ENCODE measurements at places on chromosomes 5 and 9. TPM values are rescaled to one million over a fixed set of nuclear protein-coding genes. Genes with fewer than 3 reads are reported as not detected.
A peak's percentile ranks its signal among the peaks of the same experiment; 100 is the strongest.

GRCh38 chr9:122309861-122310260 is 45.2 kb downstream of the MRRF start:
- H3K27me3 ChIP-seq = no peaks in the 10 kb centered on the region
- DNase-seq = no peak
- peaks cover 4% of the 10 kb centered on the region for H3K4me1 ChIP-seq

SLIT3 gene
- total RNA-seq = 12.9 TPM

DNA sequence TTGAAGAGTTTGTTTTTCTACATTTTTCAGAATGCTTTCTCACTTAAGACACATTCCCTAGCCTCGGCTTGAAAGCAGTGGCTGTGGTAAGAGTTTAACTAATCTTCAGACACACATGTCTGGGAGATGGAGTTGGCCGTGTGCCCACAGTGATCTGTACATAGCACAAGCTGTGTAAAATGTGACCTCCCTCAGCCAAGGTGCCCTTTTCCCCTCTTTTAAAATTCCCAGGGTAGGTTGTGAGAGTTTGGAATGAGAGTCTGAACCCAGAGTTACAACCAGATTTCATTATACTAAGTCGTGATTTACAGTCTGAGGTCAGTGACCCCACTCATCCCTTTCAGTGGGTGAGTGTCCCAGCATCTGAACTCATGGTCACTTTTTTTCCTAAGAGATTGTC is 230.4 kb downstream of the DOCK8 start:
- H3K4me3 ChIP-seq = no peak overlapping the region
- H3K36me3 ChIP-seq = no peaks in the 10 kb centered on the region
- H3K27ac ChIP-seq = no peak overlapping the region
- H3K4me1 ChIP-seq = no peaks in the 10 kb centered on the region
- no peak for DNase-seq

DNA sequence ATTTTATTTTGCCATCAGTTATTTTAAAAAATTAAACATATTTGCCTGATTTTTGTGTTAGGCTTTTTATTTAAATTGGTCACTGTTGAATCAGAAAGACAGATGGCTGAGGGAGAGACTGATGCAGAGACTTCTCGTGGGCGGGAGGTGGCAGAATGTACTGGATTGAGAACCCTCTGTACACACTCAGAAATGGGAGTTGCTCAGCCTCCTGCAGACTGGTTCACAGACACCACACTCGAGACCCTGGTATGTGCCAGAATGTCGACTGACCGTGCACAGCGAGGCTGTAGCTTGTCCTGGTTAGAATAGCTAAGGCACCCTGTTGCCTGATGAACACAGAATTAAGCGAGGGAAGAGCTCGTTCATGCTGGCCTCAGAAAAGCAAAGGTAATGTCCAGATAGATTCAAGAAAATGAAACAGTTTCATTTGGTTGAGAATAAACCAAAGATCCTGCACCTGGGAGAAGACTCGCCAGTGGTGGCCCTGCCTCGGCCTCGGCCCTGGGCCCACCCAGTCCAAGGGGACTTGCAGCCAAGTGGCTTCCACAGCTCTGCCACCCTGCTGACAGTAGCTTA is 71.3 kb upstream of the OTULINL start:
- no peaks in the 10 kb centered on the region for H3K4me1 ChIP-seq
- peaks cover 32% of the 10 kb centered on the region for H3K36me3 ChIP-seq
- H3K27me3 ChIP-seq = no peaks in the 10 kb centered on the region
- DNase-seq = no peak
- no peak overlapping the region for H3K27ac ChIP-seq
- no peak overlapping the region for H3K4me3 ChIP-seq

DNA sequence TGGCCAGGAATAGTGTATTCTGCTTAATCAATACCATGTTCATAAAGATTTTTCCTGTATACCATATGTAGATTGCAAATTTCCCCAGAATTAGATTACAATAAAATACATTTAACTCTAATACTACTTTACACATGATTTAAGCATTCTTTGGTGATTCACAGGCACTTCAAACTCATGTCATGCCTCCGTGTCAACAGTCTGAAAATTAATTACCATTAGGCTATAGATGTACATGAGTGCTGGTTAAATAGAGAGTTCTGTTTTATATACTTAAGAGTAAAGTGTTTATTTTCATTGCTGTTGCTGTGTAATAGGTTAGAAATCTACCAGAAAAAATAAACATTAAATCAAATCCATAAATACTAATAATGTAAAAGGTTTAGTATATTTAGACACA is 159.8 kb downstream of the ZSWIM6 start:
- no peaks in the 10 kb centered on the region for H3K4me1 ChIP-seq
- H3K27ac ChIP-seq = no peak overlapping the region
- DNase-seq = no peak

DNA sequence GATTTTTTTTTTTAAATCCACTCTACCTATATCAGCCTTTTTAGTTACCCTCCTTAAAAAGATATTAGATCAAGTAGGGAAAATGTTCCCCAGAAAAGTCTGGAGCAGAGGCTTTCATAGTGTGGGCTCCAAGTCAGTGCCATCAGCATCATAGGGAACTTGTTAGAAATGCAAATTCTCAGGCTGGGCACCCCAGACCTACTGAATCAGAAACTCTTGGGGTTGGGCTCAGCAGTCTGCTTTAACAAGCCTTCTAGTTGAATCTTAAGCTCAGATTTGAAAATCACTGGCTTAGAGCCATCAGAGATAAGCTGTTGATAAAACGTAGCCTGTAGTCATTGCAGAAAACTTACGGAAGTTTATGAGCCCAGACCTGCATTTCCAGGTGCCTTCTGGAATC is 140.1 kb downstream of the TMEM38B start:
- H3K27me3 ChIP-seq = no peaks in the 10 kb centered on the region
- no peak overlapping the region for H3K27ac ChIP-seq
- no peak for DNase-seq
- H3K4me3 ChIP-seq = no peak overlapping the region
- peaks cover 35% of the 10 kb centered on the region for H3K4me1 ChIP-seq

DNA sequence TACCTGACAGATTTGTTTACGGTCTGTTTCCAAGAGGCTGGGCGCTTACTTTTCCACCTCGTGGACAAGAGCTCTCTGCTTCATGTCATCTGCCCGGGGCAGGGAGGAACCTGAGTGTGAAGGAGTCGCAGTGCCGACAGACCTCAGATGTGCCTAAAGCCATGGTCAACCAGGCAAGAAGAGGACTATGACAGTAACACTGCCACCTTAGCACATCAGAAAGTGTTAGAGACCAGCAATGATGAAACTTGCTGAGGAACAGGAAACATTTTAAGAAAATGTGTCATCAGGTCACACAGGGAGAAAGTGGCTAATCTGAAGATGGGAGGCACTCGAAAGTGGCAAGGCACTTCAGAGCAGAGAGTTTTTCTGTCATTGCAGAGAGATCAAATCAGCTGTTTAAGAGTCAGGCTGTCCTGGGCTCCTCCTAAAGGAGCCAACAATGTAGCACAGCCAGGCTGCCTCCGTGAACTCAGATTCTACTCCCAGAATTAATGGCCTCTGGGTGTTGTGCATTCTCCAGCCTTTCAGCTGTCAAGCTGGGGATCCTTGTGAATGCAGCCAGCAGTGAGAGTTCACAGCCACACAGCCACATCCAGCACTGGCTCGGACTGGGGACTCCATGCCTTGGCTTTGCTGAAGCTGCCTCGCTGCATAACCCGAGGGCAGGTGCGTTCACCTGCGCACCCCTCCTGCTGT is 94.6 kb downstream of the RAPGEF1 start:
- DNase-seq = no peak
- H3K27ac ChIP-seq = no peak overlapping the region
- peaks cover 15% of the 10 kb centered on the region for H3K4me1 ChIP-seq
- H3K36me3 ChIP-seq = no peaks in the 10 kb centered on the region
- no peaks in the 10 kb centered on the region for H3K27me3 ChIP-seq
- H3K4me3 ChIP-seq = no peak overlapping the region

DNA sequence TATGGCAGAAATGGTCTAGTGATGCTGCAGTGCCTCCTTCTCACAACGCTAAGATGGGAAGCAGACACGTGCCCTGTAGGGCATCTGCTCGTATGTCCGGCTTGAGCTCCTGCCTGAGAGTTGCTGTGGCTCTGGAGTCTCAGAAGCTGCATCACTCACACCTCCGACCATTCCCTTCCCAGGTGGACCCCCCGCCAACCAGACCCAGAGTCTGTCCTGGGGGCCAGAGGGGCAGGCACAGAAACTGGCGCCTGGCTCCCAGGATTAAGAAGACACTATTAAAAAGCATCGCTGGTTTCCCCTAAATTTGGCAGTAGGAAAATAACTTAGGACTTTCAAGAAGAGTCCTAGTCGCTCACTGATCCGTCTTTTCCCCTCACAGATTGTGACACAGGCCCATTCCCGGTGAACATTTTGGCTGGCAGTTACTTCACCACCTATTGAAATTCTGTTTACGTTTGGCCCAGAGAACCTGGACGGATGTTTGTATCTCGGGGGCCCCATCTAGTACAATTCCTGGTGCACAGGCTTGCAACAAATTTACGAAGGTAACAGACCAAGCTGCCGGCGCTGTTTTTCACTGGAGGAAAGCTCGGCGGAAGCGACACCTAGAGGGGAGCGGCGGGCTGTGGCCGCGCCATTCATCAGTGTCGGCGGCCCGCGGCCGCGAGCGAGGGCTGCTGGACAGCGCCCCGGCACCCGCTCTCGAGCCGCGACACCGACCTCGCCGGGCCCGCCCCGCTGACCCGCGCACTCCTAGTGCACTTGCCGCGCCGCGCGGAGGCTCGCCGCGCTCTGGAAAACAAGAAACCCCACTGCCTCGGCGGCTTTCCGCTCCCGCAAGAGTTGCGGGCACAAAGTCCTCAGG is 1.6 kb downstream of the FSTL4 start:
- no peaks in the 10 kb centered on the region for H3K36me3 ChIP-seq
- no peak overlapping the region for H3K27ac ChIP-seq

GRCh38 chr5:112551419-112552032 is 132.4 kb upstream of the EPB41L4A start:
- H3K27ac ChIP-seq = no peak overlapping the region
- H3K4me3 ChIP-seq = no peak overlapping the region
- no peaks in the 10 kb centered on the region for H3K36me3 ChIP-seq
- no peaks in the 10 kb centered on the region for H3K4me1 ChIP-seq
- H3K27me3 ChIP-seq = no peaks in the 10 kb centered on the region

ACOT12 gene
- total RNA-seq = not detected

SNCAIP gene
- total RNA-seq = not detected

DNA sequence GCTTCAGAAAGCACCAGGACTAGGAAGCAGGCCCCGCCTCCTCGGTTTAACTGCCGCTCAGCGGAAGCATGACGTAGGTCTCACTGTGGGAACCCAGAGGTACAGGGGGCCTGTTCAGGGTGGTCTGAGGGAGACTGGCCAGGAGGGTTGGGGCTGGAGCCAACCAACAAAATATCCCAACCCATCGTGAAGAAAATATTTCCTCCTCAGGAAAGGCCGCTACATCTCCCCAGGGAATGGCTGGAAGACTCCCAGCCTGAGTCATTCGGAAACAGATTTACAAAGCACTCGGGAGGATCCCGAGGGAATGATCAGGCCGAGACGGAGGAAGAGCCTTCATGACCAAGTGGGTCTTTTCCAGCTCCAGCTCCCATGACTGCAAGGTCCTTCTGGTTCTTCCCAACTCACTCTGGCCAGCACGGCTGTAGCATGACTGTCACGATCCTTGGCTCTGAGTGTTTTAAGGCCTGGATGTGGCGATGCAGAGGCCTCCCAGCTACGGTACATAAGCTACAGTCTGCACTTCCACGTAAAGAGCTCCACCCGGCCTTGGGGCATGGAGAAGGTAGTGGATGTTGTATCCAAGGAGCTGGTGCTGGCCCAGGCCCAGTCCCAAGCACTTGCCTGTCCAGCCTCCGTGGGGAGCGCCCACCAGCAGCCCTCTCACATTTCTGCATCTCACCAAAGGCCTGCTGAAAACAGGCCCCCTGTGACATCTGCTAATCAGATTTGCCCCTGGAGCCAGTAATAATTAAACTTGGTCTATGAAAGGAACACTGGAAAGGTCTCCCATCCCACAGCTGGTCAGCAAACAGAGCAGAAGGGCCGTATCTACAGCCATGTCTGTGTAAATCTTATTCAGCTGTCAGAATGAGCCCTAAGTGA is 100.6 kb downstream of the LHFPL2 start:
- peak overlapping the region; percentile 94 for H3K27ac ChIP-seq
- H3K4me1 ChIP-seq = peaks cover 78% of the 10 kb centered on the region
- H3K27me3 ChIP-seq = no peaks in the 10 kb centered on the region
- DNase-seq = peak; percentile 97
- H3K36me3 ChIP-seq = no peaks in the 10 kb centered on the region

DNA sequence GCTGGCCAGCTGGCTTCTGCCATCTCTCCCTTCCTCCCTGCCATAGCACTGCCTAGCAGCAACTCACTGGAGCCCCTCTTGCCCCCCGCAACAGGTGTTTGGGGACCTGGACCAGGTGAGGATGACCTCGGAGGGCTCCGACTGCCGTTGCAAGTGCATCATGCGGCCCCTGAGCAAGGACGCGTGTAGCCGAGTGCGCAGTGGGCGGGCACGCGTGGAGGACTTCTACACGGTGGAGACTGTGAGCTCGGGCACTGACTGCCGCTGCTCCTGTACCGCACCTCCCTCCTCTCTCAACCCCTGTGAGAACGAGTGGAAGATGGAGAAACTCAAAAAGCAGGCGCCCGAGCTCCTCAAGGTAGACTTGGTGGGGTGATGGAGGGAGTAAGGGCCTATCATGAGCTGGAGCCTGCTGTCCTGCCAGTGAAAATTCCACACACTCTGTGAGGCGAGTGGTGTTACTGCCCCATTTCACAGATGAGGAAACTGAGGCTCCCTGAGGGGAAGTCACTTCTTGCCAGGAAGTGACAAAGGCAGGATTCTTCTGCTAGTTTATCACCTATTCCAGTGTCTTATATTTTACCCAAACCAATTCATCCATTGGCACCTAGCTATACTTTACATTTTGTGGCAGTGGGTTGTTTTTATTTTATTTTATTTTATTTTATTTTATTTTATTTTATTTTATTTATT is 10.1 kb downstream of the OLFML2A start:
- H3K36me3 ChIP-seq = no peaks in the 10 kb centered on the region
- H3K4me1 ChIP-seq = no peaks in the 10 kb centered on the region
- H3K27me3 ChIP-seq = no peaks in the 10 kb centered on the region
- no peak overlapping the region for H3K27ac ChIP-seq
- H3K4me3 ChIP-seq = no peak overlapping the region

CDH18 gene
- total RNA-seq = not detected

ACTBL2 gene
- total RNA-seq = not detected

AP3B1 gene
- total RNA-seq = 56.9 TPM

DNA sequence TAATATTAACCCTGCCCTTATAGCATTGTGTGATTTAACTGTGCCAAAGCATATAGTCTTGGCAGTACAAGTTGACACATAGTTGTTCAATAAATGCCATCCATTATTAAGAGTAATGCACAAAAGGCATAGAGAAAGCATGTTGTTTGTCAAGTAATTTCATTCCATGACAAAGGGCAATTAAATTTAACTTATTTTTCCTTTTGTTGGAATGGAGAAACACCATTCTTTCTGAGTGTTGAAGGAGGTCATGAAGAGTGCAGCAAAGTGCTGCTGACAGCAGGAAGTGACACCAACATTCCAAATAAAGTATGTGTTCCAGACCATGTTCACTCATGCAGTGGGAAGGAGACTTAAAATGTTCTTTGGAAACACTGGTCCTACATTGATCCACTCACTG is 29.1 kb downstream of the ANKDD1B start:
- no peaks in the 10 kb centered on the region for H3K27me3 ChIP-seq
- peak overlapping the region; percentile 95 for H3K27ac ChIP-seq
- H3K4me1 ChIP-seq = peaks cover 28% of the 10 kb centered on the region
- no peaks in the 10 kb centered on the region for H3K36me3 ChIP-seq
- no peak overlapping the region for H3K4me3 ChIP-seq

Measured in SJSA1 (cell line).